ENCODE measurements at places on chromosomes 3 and 15.

- DNase-seq: no peak
Observed at GRCh38 chr3:194166682-194167479, 30.9 kb downstream of the HES1 start.

DNA sequence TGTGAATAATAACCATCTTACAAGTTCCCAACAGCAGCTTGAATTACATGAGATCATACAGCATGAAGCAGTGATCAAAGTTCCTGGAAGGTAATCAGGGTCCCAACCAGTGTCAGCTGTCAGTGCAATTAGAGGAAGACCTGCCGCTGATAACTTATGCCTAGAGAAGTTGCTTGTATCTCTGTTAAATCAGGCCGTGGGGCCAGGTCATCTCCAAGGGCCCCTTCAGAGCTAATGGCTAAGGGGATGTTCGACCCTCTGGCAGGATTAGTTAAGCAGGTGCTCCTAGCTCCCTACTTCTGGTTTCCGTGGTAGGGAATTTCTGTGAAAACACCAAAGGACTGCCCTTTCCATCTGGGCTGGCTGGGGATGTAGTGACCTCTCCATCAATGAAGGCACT is 251.0 kb downstream of the FAM43A start:
- no peak for DNase-seq

DNA sequence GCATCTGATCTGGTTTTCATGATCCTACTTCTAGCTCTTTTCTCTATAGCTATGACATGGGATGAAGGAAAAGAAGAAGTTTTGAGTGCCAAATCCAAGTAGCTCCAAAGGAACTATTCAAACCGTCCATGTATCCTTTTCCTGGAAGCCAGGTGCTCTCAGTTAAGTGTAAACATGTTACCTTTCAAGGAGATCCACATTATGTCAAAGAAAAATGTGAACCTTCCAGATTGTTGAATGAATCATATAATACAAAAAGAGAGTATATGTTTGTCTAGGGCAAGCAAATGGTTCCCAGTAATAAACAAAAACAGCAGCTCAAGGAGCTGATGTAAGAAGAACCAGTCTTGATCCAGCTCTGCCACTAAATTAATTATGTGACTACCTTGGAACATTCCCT is 534.9 kb downstream of the MAGI1 start:
- no peak for DNase-seq

DNA sequence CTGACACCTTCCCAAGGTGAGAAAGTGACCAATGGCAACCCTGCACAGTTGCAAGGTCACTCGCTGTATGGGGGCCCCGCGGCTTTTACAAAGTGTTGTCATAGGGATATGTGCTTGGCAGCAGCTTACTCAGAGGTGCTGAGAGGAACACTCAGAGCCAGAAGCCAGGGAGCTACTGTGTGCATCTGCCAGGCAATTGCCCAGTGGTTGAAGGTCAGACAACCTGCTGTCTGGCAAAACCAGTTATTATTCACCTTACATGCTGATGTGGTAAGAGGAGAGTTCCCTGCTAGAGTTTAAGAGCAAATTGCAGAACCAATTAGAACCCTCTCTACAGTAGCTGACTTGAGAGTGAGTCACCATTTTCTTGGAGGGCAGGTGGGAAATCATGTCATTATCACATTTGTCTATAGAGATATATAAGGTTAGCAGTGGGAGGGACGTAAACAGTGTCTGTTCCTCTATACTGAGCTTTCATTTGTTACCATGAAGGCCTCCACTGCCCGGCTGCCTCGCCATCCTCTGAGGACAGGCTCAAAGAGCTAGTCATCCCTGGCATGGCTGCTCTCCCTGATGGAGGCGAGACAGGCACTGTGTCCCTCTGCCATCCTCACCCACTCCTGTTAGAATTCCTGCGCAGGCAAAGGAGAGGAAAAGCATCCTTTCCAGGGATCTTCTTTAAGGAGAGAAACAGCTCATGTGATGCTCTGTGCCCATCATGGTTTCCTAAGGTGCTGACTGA is 274.4 kb downstream of the PLCL2 start:
- no peak for DNase-seq

GRCh38 chr3:122615303-122615702 is 37.9 kb downstream of the PARP15 start:
- no peak for DNase-seq

- DNase-seq: no peak
Observed at GRCh38 chr3:179898024-179898423, 138.7 kb downstream of the PEX5L start.

DNA sequence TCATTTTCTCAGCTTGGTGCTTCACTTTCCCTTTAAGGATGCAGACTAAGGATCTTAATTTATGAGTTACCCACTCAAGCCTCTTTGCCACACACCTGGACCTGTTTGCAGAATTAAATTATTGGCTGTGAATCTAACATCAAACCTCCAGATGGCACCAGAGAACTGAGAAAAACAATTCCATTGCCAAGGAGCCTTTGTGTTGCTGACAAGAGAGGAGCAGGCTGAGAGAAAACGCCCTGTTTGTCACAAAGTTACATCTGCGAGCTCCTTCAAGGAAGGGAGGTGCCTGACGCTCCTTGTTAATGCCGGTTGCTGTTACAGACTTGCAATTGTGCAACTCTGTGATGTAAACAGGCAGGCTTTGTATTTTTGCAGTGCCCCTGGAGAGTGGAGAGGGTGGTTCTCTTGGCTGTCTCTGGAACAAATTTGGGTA is 36.3 kb upstream of the TMC3 start:
- DNase-seq: no peak

DNA sequence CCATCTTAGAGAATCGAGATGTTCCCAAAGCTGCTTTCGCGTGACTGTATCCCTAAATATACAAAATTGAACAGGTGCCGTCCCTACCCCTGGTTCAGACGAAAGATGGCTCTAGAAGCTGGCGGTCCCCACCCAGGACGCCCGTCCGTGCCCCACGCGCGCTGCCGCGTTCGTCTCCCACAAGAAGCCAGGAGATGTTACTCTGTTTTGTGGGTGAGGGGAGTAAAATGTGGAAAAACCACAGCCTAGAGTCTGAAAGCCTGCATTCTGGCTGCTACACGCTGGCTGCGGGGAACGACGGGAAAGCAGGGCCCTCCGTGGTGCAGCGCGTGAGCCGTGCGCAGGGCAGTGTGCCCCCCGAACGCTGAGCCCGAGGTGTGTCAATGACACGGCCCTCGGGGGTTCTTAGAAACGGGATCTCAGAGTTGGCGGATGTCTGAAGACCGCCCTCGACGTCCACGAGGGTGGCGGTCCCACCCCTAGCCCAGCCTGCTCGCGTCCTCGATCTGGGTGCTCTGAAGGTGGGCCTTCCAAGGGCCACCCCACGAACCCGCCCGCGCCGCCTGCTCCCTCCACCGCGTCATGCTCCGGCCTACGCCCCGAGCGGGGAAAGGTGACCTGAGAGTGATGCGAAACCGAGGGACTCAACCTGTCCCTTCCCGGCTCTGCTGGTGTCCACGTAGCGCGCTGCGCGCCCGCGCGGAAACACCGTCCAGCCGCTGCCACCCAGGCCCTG is 95.6 kb downstream of the OCA2 start:
- DNase-seq: no peak

DNA sequence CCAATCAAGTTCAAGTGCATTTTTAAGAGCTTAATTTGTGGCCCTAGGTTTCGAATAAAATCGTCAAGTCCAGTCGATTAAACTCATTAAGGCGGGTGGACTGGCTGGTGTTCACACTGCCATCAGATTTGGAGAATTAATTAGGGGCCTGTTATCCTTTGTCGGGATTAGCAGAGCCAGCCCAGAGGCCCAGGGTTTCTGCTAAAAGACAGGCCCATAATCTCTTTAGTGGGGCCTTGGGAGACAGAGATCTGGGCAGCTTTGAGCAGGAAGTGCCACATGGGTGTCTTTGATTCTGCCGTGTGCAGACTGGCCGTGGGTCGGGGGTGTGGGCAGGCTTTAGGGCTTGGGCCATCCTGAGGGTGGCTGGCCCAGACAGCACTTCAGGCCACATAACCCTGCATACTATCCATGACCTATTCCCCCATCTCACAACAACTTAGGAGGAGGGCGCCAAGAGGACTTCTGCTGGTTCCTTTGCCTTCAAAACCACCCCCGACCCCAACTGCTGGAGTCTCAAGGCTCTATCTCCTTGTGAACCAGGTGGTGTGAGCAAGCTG is 94.7 kb downstream of the PLXNA1 start:
- no peak for DNase-seq

- DNase-seq: no peak
Observed at GRCh38 chr3:46730819-46731218, 13.2 kb upstream of the PRSS50 start.

DNA sequence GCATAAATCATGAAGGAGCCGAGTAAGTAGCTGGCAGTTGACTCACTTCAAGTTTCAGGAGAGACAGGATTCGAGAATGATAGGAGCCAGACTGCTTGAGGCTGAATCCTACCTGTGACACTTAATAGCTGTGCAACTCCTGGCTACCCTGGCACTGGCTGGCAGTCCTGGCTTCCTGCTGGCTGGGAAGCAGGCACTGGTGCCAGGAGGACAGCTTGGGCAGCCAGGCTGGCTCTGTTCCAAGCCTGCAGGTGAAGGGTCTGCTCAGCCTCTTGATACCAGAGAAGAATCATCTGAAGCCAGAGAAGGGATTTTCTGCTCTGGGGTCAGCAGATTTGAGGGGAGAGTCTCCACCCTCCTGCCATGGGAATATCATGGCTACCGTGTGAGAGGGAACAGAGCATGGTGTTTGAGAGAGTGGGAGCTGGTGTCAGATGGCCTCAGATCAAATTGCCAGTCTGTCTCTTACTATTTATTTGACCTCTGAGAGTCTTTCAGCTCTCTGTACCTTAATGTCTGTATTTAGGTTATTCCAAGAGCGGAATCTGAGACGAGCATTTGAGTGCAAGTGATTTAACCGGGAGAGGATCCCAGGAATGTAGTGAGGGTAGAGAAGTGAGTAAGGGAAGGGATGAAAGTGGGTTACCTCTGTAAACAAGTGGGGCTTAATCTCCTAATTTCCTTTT is 4.4 kb upstream of the XIRP1 start:
- no peak for DNase-seq

DNA sequence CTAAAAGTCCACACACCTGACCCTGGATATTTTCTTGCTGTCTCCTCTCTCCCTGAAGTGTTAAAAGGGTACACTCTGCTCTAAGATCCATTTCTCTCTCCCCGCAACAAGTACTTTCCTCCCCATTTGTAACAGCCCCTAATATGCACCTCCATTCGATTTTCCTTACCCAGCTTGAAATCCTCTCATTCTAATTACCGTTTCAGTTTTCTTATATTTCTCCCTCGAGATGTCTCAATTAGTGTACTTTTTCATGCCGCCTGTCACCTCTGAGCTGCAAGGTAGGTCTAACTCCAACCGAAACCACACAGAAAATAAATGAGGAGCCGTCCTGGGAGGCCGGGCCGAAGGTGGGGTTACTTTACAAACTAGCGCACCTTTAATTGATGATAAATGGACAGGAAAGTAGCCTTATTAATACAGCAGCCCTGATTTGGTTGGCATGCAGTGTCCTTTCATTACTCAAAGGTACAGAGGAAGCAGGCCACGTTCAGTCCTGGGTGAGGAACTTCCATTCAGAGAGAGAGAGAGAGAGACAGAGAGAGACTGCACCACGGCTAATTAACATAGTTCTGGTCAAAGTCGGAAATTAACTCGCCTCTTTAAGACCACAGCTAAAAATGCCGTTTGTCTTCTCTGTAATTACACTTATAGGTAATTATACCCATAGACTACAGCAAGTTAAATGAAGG is 319.9 kb downstream of the ARRDC4 start:
- no peak for DNase-seq

DNA sequence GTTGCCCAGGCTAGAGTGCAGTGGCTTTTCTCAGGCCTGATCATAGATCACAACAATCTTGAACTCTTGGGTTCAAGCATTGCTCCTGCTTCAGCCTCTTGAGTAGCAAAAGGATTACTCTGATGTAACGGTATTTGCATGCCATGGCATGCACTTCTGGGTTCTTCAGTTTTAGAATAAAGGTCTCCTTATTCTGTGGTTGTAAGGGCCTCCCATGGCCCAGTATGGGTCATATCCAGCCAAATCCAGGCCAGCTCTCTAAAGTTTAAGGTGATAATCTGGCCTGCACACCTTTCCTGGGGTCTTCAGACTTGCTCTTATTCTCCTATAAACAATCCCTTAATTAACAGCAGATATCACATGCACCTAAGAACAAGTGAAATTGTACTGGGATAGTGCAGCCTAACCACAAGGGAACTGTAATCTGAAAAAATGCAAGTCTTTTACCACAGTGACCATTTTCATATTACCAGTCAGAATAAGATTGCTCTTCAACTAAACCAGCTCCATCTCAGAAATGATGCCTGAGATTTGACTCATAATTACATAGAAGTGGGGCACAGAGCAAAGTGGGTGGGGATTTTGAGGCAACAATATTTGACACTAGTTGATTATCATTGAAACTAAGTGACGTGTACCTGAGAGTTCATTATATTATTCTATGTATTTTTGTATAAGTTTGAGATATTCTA is 25.4 kb downstream of the COMMD2 start:
- DNase-seq: no peak

GRCh38 chr15:70160267-70160666 is 62.5 kb upstream of the TLE3 start:
- no peak for DNase-seq
